ENCODE measurements at places on chromosomes 6 and 20. TPM values are rescaled to one million over a fixed set of nuclear protein-coding genes. Genes with fewer than 3 reads are reported as not detected.

OR2H2 gene
- not detected for total RNA-seq

GRCh38 chr6:32967151-32968091 is 973 bp upstream of the BRD2 start:
- peak overlapping the region; percentile 64 for H3K27ac ChIP-seq
- no peaks in the 10 kb centered on the region for H3K36me3 ChIP-seq
- H3K4me3 ChIP-seq: peak overlapping the region; percentile 51

- no peaks in the 10 kb centered on the region for H3K27me3 ChIP-seq
- H3K4me3 ChIP-seq: no peak overlapping the region
- no peaks in the 10 kb centered on the region for H3K36me3 ChIP-seq
- H3K27ac ChIP-seq: no peak overlapping the region
- no peaks in the 10 kb centered on the region for H3K4me1 ChIP-seq
These were observed 8.3 kb upstream of the ADGB start for GRCh38 chr6:146590492-146590891.

GRCh38 chr20:4649941-4650681 is 71.6 kb upstream of the PRND start:
- no peaks in the 10 kb centered on the region for H3K36me3 ChIP-seq
- H3K4me3 ChIP-seq: no peak overlapping the region
- no peak overlapping the region for H3K27ac ChIP-seq
- H3K4me1 ChIP-seq: no peaks in the 10 kb centered on the region
- DNase-seq: no peak

DNA sequence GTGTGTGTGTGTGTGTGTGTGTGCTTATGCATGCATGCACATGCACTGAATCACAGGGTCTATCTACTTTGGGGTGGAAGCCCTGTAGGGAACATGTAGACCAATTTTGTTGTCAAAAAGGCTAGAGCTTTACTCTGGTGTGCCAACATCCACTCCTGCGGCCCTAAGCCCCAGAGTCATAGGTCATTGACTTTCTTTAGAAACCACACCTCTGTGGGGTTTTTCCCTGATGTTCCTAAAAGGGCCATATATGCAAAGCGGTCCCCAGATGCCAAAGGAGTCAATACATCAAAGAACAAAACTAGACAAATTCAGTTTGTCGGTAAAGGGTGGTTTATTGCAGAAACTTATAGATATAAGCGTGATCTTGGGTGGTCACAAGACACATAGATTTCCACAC is 29.8 kb upstream of the SLC2A12 start:
- H3K36me3 ChIP-seq: no peaks in the 10 kb centered on the region
- no peaks in the 10 kb centered on the region for H3K4me1 ChIP-seq
- H3K27me3 ChIP-seq: no peaks in the 10 kb centered on the region
- DNase-seq: no peak
- no peak overlapping the region for H3K4me3 ChIP-seq

- H3K4me1 ChIP-seq: no peaks in the 10 kb centered on the region
- no peak for DNase-seq
- H3K36me3 ChIP-seq: no peaks in the 10 kb centered on the region
- no peak overlapping the region for H3K27ac ChIP-seq
These were observed 31.1 kb upstream of the BLCAP start for GRCh38 chr20:37558779-37559178.

GRCh38 chr20:63848003-63848911 is 13.0 kb upstream of the ABHD16B start:
- H3K36me3 ChIP-seq: no peaks in the 10 kb centered on the region
- no peaks in the 10 kb centered on the region for H3K27me3 ChIP-seq
- H3K27ac ChIP-seq: no peak overlapping the region
- no peak overlapping the region for H3K4me3 ChIP-seq
- DNase-seq: no peak
- H3K4me1 ChIP-seq: no peaks in the 10 kb centered on the region

DNA sequence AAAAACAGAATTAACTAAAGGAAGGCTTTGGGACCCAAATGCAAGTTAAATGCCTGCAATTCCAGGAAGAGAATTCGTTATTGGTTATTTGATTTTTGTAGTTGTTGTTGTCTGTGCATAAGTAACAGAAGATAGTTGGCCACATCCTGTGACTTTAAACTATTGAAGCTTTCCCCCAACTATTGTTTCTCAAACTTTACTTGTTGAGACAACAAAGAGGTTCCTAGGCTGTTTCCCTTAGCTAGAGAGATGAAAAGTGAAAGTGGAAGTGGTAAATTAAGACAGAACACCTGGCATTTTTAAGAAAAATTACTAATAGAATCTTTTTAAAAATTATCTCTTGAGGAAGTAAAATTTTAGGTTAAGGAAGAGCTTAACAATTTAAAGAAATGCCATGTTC is 525.2 kb downstream of the PKHD1 start:
- peaks cover 2% of the 10 kb centered on the region for H3K27me3 ChIP-seq
- H3K36me3 ChIP-seq: no peaks in the 10 kb centered on the region
- H3K4me3 ChIP-seq: no peak overlapping the region
- no peak overlapping the region for H3K27ac ChIP-seq
- no peak for DNase-seq
- no peaks in the 10 kb centered on the region for H3K4me1 ChIP-seq

All from aorta (tissue), 5 donors.